ENCODE measurements at places on chromosomes 13 and 19. TPM values are rescaled to one million over a fixed set of nuclear protein-coding genes. Genes with fewer than 3 reads are reported as not detected.

CALR3 gene
- not detected for total RNA-seq

IQCN gene
- 0.24 TPM for total RNA-seq

NKG7 gene
- 1.0 TPM for total RNA-seq

DNA sequence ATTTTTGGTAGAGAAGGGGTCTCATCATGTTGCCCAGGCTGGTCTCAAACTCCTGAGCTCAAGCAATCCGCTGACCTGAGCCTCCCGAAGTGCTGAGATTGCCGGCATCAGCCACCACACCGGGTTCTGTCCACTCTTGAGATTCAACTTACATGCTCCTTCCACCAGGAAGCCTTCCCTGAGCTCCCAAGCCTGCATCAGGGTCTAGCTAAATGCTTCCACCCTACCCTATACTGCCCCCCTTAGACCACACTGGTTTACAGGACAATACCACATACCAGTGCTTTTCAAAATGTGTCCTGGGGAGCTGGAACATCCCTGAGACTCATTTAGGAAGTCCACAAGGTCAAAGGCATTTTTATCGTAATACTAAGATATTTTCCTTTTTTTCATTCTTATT lies 15.1 kb upstream of the CACNG8 start:
- no peak for DNase-seq

- DNase-seq, result no peak
Measured at GRCh38 chr13:29684441-29684840, 89.0 kb upstream of the SLC7A1 start.

DNA sequence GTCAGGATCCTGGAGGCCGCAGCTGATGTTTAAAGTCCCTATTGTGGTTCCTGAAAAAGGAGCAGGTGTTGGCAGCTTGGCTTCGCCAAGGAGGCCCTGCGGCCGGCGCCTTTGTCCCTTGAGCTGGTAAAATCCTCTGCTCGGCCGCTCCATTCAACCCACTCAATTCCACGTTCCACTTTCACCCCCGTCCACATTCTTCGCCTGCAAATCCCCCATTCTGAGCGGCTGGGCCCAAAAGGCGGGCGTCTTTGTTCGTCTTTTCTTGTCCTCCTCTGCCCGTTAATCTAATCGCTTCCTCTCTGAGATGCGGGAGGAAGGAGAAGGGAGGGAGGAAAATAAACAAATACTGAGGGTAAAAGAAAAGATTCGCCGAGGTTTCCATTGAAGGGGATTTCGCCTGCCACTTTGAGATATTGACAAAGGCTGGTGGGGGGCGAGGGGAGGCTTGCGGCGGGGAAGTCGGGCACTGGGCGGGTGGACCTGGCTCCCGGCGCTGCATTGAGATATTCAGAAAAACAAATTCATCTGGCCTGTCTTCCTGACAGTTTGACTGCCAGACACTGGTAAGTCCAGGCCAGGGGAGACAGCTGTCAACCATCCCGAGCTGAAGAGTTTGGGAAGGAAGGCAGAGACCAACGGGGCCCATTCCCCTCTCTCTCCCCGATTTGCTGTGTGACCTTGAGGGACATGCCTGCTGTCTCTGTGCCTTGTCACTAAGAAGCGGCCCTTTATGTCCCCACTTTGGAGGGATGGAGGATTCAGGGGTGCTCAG lies 37.6 kb downstream of the ZNRF4 start:
- DNase-seq, result no peak
